ENCODE measurements at places on chromosomes 7 and 10. TPM values are rescaled to one million over a fixed set of nuclear protein-coding genes. Genes with fewer than 3 reads are reported as not detected.

- DNase-seq, result peak; percentile 90
These were observed 43.1 kb downstream of the FOXK1 start for GRCh38 chr7:4725014-4725849.

- DNase-seq, result no peak
These were observed 50.6 kb downstream of the SLC29A4 start for GRCh38 chr7:5333121-5334045.

Gene ABCF2
- 90.3 TPM for total RNA-seq

GRCh38 chr10:73803680-73804286 is 7.6 kb downstream of the NDST2 start:
- DNase-seq, result no peak

Gene ABCB8
- total RNA-seq, result 56.4 TPM

DNA sequence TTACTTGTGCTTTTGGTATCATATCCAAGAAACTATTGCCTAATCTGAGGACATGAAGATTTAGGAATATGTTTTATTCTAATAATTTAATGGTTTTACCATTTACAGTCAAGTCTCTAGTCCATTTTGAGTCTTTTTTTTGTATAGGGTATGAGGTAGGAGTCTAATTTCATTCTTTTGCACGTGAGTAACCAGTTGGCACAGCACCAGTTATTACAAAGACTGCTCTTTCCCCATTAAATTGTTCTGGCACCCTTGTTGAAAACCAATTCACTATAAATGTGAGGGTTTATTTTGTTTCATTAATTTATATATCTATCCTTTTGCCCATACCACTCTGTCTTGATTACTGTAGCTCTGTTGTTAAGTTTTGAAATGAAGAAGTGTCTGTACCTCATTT is 381.6 kb downstream of the SUGCT start:
- DNase-seq, result no peak

Gene TOMM7
- 196 TPM for total RNA-seq

DNA sequence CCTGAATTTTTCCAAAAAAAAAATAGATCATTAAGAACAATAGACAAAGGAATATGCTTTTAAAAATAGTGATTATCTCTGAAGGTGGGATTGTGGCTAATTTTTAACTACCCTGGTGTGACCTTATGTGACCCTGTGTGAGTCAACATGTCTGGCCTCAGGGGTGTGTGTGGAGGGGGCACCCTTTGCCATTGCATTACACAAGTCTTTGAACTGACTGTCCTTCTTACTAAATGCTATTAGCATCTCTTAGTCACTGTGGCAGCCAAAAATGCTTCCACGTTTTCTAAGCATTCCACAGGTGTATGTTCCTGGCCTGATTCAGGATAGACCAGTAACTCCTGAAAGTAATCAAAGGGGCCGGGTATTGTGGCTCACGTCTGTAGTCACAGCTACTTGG is 175.4 kb downstream of the MGMT start:
- DNase-seq, result peak; percentile 32

All from activated CD4-positive, alpha-beta T cell treated with anti-CD3 and anti-CD28 coated beads, Interleukin-2, amount 10 ng/mL, durations not matched to agents 24 days and 14 days (primary cell).